ENCODE measurements at places on chromosomes 13 and 19.

GRCh38 chr19:38650911-38651584, 3.6 kb downstream of the ACTN4 start:
- no peak for DNase-seq

- peak; percentile 38 for DNase-seq
Measured at GRCh38 chr13:107329991-107330390, 762.1 kb upstream of the ARGLU1 start.

DNA sequence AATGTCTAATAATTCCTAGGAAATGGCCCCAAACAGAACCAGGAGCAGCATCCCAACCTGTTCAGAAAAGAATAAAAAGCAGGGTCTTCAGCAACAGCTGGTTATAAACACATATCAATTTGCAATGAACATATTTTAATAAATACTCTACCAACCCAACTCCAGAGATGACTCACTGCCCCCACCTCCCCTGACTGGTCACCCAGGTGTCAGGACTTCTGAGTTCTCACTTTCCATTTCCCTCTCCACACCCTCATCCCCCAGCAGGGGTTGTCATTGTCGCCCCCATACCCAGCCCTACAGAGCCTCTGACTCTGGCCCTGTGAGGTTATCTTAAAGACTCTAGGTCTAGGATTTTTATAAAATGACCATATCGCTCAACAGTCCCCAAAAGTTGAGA, 6.9 kb downstream of the SERPINE3 start:
- DNase-seq, result no peak

DNA sequence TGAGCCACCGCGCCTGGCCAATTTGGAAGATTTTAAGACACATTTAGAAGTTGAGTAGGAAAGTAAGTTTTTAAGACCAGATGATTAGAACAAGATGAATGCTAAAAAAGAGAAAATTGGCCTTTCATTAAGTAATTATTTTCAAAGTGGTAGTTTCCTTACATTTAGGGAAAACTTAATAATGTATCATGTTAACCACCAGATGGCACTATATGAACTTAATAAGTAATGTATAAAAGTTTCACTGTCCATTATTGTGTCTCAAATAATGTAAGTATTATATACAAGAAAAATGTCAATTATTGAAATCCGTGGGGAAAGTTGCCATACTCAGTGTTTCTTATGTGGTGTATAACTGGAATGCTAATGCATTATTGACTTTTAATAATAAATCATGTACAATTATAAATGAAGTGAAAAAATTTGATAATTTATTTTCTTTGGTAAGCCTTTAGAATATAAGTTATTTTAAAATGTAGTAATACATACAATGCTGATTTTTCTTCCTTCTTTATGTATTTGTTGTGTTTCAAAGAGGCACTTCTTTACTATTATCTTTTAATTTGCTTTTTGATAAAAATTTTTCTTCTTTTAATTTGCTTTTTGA, 29.2 kb downstream of the COG6 start:
- DNase-seq, result peak; percentile 16

- DNase-seq, result no peak
Measured at GRCh38 chr13:41616151-41616550, 158.8 kb downstream of the RGCC start.

DNA sequence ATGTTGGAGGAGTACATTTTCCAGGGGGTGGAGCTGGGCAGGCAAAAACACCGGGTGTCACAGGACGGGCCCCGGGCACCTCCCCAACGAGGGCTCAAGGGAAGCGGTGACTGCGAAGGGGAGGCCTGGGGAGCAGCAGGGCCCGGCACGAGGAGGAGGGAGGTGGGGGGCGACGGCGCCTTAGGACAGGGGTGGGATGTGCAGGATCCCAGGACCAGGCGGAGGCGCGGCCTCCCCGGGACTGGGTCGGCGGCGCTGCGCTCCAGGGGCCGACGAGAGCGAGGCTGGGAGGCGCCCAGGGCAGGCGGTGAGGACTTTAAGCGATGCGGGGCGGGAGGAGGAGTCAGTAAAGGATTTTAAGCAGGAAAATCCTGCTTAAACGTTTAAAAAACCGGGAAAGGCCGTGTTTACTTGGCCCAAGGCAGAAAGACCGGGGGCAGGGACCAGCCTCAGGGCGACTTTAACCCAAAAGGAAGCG, 427 bp downstream of the ZNF160 start:
- DNase-seq, result no peak

- DNase-seq, result no peak
Measured at GRCh38 chr13:45196622-45197021, 4.2 kb downstream of the KCTD4 start.

- DNase-seq, result no peak
Measured at GRCh38 chr13:57704031-57704430, 72.5 kb downstream of the PCDH17 start.

GRCh38 chr19:54207983-54208783, 7.5 kb downstream of the RPS9 start:
- no peak for DNase-seq

- DNase-seq, result no peak
Measured at GRCh38 chr13:99629641-99630040, 128.4 kb downstream of the TM9SF2 start.

- no peak for DNase-seq
Measured at GRCh38 chr13:31996601-31997000, 35.0 kb upstream of the FRY start.

GRCh38 chr13:80787604-80788003, 446.7 kb upstream of the SPRY2 start:
- no peak for DNase-seq

DNA sequence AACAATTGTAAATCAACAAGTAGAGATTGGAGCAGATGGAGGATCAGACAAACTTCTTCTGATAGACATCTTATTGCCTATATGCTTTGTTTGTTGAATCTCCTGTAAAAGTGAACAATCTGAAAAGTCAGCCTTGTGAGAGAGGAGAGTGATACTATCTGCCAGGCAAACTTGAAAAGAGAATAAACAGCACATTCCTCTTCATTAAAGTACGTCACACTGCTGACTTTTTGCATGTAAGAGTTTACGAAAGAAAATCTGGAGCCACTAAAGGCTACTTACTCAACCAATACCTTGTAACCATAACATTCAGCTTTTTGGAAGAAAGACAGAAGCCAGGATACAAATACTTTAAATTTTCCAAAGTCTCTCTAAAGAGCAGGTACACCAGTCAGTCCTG, 42.5 kb downstream of the EDNRB start:
- no peak for DNase-seq

DNA sequence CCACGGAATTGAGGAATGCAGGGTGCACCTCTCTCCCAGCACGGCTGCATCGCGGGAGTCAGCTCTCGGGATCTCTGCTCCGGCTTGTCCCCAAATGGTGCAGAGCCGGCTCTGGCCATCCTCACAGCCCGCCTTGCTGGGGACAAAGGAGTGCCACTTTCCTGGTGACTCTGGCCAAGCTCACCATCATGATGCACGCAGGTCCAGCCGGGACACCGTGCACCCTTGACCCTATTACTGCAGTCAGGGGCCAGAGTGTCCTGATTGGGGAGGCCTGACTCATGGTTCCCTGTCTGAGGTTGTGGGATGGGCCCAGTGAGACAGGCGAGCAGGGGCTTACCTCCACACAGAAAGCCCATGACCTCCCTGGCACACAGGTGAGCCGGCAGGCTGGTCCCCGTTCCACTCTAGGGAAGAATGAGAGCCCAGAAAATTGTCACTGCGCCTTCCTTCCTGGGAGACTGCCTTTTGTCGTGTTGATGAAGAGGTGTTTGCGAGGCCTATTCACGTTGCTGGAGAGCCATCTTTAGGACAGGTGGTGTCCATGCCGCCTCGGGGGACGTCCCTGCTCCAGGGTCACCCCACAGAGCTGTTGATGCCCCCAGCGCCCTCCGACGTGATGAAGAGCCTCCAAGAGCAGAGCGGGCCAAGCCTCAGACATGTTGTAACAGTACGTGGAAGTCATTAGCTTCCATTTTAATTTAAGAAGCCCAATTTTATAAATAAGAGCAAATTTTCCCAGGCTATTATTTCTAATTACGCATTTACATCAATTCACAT, 18.5 kb upstream of the VSTM2B start:
- DNase-seq, result no peak

- DNase-seq, result no peak
Measured at GRCh38 chr19:41575998-41576397, at the start of gene CEACAM21. CEACAM21 (plus strand) TSS chr19:41576166; CDS start chr19:41576275, 109 bp downstream.

- DNase-seq, result no peak
Measured at GRCh38 chr13:68046903-68047302, 816.8 kb upstream of the PCDH9 start.

DNA sequence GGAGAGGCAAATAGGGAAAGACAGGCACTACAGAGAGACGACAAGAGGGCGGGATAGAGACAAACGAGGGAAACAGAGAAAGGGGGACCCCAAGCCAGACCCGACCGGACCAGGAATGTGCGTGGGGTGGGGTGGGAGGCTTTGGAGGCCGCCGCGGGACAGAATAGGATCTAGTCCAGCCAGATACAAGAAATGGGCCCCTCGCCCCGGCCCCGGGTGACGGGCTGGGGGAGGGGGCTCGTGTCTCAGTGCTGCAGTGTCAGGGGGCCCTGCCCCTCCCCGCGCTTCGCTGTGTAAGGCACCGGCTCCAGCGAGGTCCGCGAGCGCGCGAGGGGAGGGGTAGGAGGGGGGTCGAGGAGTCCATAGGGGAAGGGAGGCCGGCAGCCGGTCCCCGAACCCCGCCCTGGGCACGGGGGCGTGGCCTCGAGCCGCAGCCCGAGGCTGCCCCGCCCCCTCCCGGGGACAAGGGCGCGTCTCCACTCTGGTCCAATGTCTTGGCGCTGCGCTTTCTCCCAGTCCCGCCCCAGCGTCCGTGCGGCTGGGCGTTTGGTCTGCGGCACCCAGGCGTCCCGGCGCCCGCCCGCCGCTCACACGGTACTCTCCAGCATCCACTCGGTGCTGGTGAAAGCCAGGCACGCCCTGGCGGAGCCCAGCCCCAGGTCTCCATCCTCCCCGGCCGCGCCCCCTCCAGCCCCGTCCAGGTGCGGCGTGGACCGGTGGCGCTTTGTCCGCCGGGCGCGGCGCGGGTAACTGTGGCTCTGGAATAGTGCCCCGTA, 11.0 kb downstream of the IFNL1 start:
- peak; percentile 72 for DNase-seq

DNA sequence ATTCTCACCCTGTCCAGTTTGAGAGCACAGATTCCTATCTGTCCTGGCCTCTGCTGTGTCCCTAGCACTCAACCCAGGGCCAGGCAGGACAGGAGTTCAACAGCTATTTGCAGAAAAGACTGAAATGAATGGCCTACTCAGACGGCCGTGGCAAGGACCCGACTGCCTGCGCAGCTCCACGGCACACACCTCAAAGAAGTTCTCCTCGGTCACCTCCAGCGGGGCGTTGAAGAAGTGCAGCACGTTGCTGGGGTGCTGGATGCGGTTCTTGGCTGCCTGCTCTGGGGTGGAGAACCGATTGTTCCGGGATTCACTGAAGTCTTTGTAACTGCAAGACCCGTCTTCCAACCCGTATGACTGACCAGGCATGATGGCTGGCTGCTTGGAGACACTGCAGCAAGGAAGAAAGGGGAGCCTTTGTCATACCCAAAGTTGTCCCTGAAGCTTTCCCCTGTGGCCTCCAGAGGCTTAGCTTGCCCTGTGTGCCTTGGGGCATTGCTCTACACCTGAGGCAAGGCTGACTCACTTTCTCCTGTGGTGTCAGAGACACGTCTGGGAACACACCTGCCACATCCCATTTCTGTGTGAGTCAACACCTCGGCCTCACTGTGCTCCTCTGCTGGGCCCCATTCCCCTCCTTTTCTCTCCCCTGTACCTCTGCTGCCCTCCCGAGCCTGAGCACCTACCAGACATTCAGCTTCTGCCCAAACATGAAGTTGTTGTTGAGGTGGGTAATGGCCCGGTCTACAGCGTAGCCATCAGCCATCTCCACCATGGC, 6.8 kb upstream of the ECH1 start:
- DNase-seq, result no peak

- no peak for DNase-seq
Measured at GRCh38 chr19:13082192-13083007, 20.3 kb downstream of the LYL1 start.

- DNase-seq, result no peak
Measured at GRCh38 chr19:2392366-2392765, 32.3 kb downstream of the TMPRSS9 start.

DNA sequence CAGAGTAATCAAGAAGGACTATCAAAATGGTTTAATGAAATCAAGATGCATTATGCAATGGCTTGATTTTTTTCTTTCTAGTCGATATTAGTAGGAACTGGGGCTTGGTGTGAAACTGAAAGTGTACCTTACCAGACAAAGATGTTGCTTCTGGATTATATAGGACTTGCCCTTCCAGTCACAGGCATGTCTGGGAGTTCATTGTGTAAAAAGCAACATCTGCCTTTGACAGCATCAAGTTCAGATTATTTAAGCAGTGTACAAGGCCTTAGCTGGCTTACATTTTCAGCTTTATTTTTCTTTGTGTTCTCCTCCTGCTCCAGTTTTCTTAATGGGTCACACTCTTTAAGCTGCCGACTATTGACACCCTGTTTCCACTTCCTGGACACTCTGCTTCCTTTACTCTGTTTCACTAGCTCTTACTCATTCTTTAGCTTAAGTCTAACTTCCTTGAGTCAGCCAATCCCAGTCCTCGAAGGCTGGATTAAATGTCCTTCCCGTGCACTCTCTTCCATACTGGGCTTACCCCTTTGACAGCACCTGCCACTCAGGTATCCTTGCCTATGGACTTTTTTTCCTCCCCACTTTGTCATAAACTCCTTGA, 29.4 kb upstream of the OLFM4 start:
- DNase-seq, result no peak

GRCh38 chr19:41376241-41376997, at the start of gene TMEM91:
TMEM91 (plus strand) TSS chr19:41376533; CDS start chr19:41378310, 1,777 bp downstream.
- peak; percentile 23 for DNase-seq

- no peak for DNase-seq
Measured at GRCh38 chr13:75366380-75367280, 115.3 kb downstream of the TBC1D4 start.

- no peak for DNase-seq
Measured at GRCh38 chr13:42946927-42947326, 45.1 kb downstream of the EPSTI1 start.

- DNase-seq, result no peak
Measured at GRCh38 chr13:38167164-38167822, 182.4 kb upstream of the UFM1 start.

- no peak for DNase-seq
Measured at GRCh38 chr19:42203700-42204099, 13.8 kb downstream of the DEDD2 start.

DNA sequence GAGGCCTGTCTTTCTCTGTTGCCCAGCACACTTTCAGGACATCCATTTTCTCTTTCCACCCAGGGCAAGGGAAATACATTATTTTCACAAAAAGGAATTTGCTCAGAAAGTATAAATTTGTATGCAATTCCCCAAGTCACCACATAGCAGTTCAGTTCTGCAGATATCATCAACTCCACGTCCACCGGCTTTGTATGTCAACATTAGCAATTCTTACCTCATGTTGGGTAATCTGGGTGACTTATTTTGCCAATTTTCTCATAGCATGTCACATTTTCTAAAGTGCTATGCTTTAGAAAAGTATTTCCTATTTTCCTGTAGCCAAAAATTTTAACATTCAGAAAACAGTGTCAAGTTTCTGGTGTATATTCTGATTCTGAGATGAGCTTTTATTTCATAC, 501.8 kb downstream of the EFNB2 start:
- DNase-seq, result no peak

DNA sequence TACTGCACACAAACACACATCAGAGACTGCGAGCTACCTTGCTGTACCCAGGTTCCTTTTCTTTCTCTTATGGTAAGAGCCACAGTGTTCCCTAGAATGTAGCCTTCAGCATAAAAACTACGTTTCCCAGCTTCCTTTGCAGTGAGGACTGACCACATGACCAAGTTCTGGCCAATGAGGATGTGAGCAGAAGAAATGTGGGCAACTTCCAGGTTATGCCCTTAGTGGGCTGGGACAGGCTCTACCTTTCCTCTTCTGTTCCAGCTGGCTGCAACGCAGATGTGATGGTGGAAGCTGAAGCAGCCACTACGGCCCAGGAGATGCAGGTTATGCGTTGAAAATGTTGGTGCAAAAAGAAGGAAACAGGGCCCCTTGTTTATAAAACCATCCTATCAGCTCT, 27.5 kb downstream of the VRK3 start:
- peak; percentile 16 for DNase-seq
